Psoas muscle (tissue), 8 donors: ENCODE measurements at places on chromosomes 3 and 15. TPM values are rescaled to one million over a fixed set of nuclear protein-coding genes. Genes with fewer than 3 reads are reported as not detected.

The SLC22A14 gene
- polyA plus RNA-seq: 0.26 TPM

The PROS1 gene
- polyA plus RNA-seq: 3.8 TPM

The FOXL2NB gene
- polyA plus RNA-seq: not detected

The BHLHE40 gene
- 65.1 TPM for polyA plus RNA-seq

The SLC15A2 gene
- polyA plus RNA-seq: 0.30 TPM

The C3orf70 gene
- 0.18 TPM for polyA plus RNA-seq

The PSTPIP1 gene
- 1.0 TPM for polyA plus RNA-seq

The DCBLD2 gene
- polyA plus RNA-seq: 3.8 TPM

The TRIM42 gene
- polyA plus RNA-seq: 0.06 TPM

GRCh38 chr15:45586125-45586524, 1.1 kb upstream of the BLOC1S6 start:
- no peak for DNase-seq
- peak overlapping the region; percentile 95 for H3K4me3 ChIP-seq
- H3K27me3 ChIP-seq: no peaks in the 10 kb centered on the region
- no peaks in the 10 kb centered on the region for H3K36me3 ChIP-seq
- peak overlapping the region; percentile 97 for H3K27ac ChIP-seq

DNA sequence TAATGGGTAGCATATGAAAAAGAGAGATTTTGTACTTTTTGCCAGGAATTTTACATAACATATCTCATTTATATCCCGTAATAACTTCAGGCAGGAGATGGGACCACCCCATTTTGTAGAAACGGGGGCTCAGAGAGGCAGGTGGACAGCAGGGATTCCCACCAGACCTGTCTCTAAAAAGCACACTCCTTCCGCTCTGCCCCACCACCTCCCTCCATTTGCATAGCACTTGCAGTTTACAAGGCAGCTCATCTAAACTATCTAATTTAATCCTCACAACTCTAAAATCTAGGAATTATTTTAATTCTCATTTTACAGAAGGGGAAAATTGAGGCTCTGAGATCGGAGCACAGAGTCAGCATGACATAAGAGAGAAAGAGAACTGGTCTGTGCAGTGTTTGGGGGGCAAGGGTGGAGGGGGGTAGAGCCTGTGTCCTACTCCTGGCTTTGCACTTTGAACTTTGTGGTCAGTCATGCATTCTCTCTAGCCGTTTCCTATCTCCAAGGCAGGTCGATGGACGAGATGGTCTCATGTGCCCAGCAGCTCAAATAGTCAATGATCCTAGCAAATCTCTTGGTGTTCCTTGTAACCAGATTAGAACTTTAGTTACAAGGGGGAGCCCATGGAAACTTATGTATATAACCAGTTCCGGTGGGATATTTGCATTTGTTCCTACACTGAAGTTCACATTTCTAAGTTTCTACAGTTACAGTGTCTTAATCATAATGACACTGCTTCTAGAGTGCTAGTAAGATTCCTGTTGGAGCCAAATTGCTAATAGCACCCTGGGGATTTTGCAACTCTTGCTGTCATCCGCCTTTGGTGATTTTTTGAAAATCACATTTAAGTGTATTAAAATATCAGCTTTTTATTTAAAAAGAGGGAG, 18.6 kb downstream of the CRYGS start:
- no peak overlapping the region for H3K4me3 ChIP-seq
- no peak overlapping the region for H3K27ac ChIP-seq
- H3K36me3 ChIP-seq: no peaks in the 10 kb centered on the region
- no peak for DNase-seq
- H3K27me3 ChIP-seq: no peaks in the 10 kb centered on the region
- no peaks in the 10 kb centered on the region for H3K4me1 ChIP-seq

DNA sequence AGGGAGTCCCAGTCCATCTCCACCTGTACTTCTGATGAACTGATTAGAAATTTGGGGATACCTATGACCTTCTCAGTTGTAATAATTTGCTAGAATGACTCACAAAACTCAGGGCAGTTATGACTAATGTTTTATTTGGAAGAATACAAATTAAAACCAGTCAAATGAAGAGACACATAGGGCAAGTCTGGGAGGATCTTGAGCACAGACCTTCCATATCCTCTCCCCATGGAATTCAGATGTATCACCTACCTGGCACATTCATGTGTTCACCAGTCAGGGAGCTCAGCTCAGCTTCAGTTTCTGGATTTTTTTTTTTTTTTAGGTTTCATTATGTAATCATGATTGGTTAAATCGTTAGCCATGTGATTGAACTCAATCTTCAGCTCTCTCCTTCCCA, 247.7 kb downstream of the VGLL3 start:
- no peaks in the 10 kb centered on the region for H3K4me1 ChIP-seq
- H3K27ac ChIP-seq: no peak overlapping the region
- H3K36me3 ChIP-seq: no peaks in the 10 kb centered on the region
- no peaks in the 10 kb centered on the region for H3K27me3 ChIP-seq
- H3K4me3 ChIP-seq: no peak overlapping the region

- peak overlapping the region; percentile 93 for H3K4me3 ChIP-seq
- H3K36me3 ChIP-seq: no peaks in the 10 kb centered on the region
- H3K27me3 ChIP-seq: no peaks in the 10 kb centered on the region
- DNase-seq: no peak
These were observed 1.4 kb downstream of the ARID3B start for GRCh38 chr15:74542166-74543042.

GRCh38 chr15:67140078-67140833, 74.9 kb downstream of the SMAD3 start:
- H3K4me3 ChIP-seq: no peak overlapping the region
- DNase-seq: no peak
- H3K4me1 ChIP-seq: peaks cover 97% of the 10 kb centered on the region
- H3K27me3 ChIP-seq: no peaks in the 10 kb centered on the region
- peak overlapping the region; percentile 87 for H3K27ac ChIP-seq

DNA sequence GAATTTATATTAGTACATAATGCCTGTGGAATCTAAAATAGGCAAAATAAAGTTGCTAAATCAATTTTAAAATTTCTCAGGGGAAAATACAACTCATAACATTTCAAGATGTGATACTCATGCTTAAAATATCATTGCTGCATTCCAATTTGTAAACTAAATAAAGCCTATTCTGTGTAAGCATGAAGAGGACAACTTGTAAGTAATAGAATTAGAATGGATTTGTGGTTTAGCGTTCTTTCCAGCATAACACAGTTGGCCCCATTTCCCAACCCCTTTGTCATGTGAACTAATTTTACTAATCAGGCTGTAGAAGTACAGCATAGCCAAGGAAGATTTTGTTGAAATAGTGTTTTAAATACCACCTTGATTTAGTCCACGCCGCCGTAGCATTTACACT, 437.2 kb downstream of the SI start:
- no peaks in the 10 kb centered on the region for H3K27me3 ChIP-seq
- DNase-seq: no peak
- no peak overlapping the region for H3K27ac ChIP-seq
- no peaks in the 10 kb centered on the region for H3K36me3 ChIP-seq

DNA sequence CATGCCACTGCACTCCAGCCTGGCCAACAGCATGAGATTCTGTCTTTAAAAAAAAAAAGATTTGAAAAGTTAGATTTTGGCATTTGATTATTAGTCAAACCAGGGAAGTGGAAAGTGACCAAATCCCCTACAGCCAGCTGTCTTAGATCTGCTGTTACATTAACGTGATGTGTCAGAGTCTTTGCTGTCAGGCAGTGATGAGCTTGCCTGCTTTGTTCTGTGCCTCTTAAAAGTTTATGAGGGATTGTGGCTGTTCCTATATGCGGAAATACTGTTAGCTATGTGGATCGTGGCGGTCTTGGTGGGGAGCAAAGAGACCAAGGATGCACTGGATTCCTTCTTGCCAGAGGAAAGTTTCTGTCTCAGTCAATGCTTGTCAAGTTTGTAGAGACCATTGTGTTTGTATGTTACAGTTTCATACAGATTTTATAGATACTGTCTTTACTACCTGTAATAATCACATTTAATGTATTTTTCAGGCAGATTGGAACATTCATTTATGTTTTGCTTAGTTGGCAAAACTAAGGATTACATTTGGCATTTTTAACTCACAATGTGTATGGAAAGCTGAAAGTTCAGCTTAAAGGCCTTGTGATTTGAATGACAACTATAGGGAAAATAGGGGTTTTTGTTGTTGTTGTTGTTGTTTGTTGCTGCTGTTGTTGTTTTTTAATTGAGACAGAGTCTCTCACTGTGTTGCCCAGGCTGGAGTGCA, 137.4 kb downstream of the VPS8 start:
- H3K36me3 ChIP-seq: peaks cover 72% of the 10 kb centered on the region
- no peak overlapping the region for H3K4me3 ChIP-seq
- no peak overlapping the region for H3K27ac ChIP-seq
- DNase-seq: no peak

DNA sequence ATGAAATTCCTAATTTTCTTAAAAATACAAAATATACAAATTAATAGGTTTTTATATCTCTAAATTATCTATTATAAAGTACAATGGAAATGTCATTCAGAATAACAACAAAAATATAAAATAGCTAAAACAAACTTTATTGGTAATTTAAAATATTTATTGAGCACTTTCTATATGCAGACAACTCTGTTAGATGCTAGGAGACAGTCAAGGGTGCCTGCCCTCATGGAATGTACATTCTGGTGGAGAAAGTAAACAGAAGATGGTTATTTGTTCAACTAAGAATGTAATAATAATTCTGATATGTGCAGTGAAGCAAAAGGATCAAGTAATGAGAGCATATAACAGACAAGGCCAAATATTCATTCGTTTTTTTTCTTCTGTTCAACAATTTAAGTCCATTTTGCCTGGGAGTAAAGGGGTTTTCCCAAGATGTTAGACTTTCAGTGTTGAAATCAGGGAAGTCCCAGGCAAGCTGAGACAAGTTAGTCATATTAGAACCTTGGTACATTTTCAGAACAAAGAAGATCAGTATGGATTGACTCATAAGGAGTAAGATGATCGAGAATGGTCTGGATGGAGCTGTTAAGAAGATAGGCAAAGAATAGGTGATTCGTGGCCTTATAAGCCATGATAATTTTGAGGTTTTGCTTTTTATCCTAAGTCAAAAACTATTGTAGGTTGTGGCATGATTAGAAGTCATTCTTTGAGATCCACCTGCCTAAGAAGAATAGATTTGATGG, 150.2 kb upstream of the MLF1 start:
- H3K27ac ChIP-seq: no peak overlapping the region
- H3K27me3 ChIP-seq: no peaks in the 10 kb centered on the region
- no peaks in the 10 kb centered on the region for H3K4me1 ChIP-seq
- no peak overlapping the region for H3K4me3 ChIP-seq
- no peak for DNase-seq
- H3K36me3 ChIP-seq: no peaks in the 10 kb centered on the region

DNA sequence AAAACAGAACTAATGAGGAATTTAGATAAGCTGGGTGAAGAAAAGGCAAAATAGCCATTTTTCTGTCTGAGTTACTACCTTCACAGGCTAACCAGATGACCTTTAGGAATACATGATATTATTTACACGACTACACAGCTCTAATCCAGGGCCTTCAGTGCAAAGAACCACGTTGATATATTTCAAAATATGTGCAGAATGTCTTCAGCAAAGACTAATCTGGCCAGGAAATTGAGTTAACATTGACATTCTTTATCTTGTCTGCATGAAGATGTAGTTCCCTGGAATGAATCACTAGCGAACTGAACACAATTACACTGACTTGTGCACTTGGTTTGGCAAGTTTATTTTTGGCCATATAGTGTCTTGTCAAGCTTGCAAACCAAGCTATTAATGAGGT, 41.5 kb downstream of the PDHB start:
- DNase-seq: no peak
- H3K27me3 ChIP-seq: no peaks in the 10 kb centered on the region
- H3K27ac ChIP-seq: no peak overlapping the region
